ENCODE measurements at places on chromosomes 4 and X. TPM values are rescaled to one million over a fixed set of nuclear protein-coding genes. Genes with fewer than 3 reads are reported as not detected.
A peak's percentile ranks its signal among the peaks of the same experiment; 100 is the strongest.

DNA sequence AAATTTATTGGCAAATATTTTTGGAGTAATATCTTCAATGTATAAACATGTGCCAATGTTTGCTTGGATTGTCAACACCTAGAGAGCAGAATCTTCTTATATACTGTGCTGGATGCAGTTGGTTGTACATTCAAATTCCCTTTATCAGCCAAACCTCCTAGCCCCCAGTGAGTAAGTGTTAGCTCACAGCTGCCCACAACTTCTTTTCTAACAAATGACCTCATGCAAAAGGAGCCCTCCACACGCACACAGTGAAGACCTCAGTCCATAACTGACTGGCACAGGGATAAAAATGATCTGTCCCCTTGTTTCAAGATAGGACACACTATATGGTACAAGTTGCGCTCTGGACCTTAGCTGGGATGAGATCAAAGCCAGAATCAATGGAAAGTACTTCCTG, 458.0 kb upstream of the NWD2 start:
- H3K4me1 ChIP-seq, result peaks cover 4% of the 10 kb centered on the region
- H3K4me3 ChIP-seq, result no peak overlapping the region
- no peak for DNase-seq
- H3K27me3 ChIP-seq, result peaks cover 4% of the 10 kb centered on the region

MAGEC1 gene
- polyA plus RNA-seq, result not detected

PAGE4 gene
- not detected for polyA plus RNA-seq

DNA sequence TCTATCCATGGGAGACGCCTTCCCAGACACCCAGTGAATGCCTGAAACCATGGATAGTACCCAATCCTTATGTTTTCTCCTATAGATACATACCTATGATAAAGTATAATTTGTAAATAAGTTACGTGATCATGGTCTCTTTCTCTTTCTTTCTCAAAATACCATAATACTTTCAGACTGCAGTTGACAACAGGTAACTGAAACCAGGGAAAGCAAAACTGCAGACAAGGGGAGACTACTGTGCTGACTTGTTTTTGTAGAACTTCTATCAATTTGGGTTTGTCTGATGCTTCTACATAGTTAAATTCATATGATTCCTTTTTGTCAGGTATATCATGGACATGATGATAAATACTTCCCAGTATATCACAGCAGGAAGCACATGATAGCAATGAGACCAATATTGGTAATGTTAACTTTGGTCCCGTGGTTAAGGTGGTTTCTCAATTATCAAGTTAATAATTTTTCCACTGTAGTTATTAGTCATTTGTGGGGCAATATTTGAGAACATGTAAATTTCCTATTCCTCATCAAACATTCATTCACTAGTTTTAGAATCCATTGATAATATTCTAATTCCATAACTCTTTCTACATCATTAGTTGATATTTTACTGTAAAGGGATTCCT, 298.0 kb upstream of the TET2 start:
- H3K27me3 ChIP-seq, result no peaks in the 10 kb centered on the region
- no peak overlapping the region for H3K4me3 ChIP-seq
- H3K36me3 ChIP-seq, result no peaks in the 10 kb centered on the region

SPRY1 gene
- polyA plus RNA-seq, result 35.9 TPM

SH3BGRL gene
- polyA plus RNA-seq, result 181 TPM

- no peaks in the 10 kb centered on the region for H3K36me3 ChIP-seq
- no peak overlapping the region for H3K4me3 ChIP-seq
- no peaks in the 10 kb centered on the region for H3K4me1 ChIP-seq
- no peak overlapping the region for H3K27ac ChIP-seq
These were observed 3.5 kb downstream of the ASMTL start for GRCh38 chrX:1449036-1449822.

GRCh38 chrX:1531096-1531890, 5.7 kb downstream of the P2RY8 start:
- DNase-seq, result no peak
- no peaks in the 10 kb centered on the region for H3K36me3 ChIP-seq
- no peak overlapping the region for H3K4me3 ChIP-seq
- no peak overlapping the region for H3K27ac ChIP-seq
- no peaks in the 10 kb centered on the region for H3K27me3 ChIP-seq

DNA sequence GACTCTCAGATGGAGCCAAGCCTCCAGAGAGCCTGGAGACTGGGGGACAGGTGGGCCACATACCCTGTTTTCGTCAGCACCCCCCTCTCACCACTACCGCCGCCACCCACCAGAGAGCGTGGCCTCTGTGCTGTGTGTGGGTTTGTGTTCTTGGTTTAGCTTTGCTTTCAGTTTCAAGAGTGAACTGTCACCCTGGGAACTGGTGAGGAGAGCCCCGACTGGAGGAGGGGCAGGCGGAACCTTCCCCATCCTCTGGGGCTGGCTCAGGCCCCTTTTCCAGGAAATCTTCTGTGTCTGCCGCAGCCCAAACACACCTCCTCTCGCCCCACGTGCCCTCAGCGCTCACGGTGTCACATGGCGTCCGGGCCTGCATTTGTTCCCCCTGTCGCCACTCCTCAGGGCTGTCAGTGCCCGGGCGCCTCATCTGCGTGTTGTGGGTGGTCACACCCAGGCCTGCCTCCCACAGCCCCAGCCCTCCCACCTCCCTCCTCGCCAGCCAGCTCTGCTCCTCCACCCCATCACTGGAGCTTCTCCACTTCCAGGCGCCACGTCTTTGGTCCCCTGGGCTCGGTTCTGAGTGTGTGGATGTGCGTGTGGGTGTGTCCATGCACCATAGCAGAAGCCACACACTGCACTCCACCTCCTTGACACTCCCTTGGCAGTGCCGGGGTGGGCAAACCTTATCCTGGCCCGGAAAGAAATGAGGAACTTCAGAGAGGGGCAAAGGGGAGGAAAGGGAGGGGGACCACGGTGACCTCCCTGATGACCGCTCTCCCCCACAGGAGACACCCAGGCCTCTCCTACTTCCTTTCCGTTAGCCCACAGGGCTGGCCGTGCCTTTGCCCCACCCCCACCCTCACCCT, 27.8 kb downstream of the ELF4 start:
- no peaks in the 10 kb centered on the region for H3K27me3 ChIP-seq
- H3K36me3 ChIP-seq, result no peaks in the 10 kb centered on the region
- H3K4me3 ChIP-seq, result no peak overlapping the region
- no peaks in the 10 kb centered on the region for H3K4me1 ChIP-seq
- H3K27ac ChIP-seq, result no peak overlapping the region
- DNase-seq, result peak; percentile 9

DNA sequence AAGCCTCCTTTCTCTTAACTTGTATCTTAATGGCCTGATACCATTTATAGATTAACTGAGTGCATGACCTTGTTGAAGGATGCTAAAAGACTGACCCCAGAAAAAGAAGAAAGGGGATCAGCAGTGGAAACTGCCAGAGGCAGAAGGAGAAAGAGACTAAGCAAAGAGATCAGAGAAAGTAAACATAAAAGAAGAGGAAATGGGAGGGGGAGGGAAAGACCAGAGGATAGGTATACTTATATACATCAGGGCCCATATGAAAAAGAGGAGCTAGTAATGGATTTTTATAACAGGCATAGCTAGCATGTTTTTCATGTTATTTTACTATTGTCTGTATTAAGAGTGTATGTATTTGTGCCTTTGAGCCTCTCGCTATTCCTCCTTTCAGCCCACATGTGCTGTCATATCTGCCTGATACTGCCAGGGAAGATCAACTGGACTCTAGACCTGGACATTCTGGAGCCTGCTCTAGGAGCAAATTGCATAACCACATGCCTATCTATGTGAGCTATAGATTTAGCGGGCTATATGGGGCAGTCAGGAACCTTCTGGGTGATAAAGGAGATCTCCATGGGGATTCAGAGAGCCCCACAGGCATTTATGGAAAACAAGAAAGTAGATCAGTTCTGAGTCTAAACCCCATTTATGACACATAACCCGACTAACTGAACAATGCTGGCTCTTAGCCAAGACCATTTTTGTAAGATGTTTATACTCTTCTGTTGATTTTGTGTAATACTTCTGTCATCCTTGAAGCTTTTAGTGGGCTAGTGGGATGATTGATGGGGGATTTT, 13.4 kb upstream of the SNX12 start:
- H3K4me3 ChIP-seq, result no peak overlapping the region
- no peak overlapping the region for H3K27ac ChIP-seq
- H3K4me1 ChIP-seq, result no peaks in the 10 kb centered on the region
- no peaks in the 10 kb centered on the region for H3K27me3 ChIP-seq
- H3K36me3 ChIP-seq, result no peaks in the 10 kb centered on the region

DNA sequence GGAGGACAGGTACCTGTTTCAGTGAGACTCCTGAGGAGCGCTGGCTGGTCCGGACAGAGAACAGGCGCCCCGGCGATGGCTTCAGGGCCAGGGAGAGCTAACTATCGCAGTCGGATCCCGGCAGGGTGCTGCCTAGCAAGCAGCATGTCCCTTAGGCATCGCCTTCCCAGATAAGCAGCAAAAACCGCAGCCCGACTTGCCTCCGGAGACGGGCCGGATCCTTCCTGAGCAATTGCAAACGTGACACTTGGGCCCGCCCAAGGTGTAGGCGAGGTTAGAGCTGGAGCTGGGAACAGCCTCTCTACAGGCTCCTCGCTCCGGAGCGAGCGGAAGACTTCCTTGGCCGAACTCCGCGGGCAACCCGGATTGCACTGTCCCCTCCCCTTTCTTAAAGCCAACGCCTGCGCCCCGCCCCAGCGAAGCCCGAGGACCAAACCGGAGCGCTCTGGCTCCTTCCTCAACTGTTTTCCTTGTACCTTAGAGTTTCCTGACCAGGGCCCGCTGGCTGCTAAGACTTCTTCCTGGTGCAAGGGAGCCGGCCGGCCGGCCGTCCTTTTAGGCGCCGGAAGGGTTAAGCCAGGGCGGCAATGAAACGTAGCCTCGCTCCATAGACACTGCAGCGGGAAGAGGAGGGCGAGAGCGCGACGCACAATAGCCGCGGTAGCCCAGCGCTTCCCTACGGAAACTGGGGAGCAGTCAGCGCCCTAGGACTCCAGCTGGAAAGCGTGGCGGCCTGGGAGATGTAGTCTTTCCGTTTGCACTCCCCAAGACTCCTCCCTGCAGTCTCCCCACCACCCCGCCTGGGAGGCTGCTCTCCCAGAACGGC, at the start of gene OPHN1:
OPHN1 (minus strand) TSS at position 341 of the 826 bp plus-strand sequence. CDS start 475 bp downstream, outside the sequence.
- DNase-seq, result peak; percentile 86
- H3K27ac ChIP-seq, result peak within 1 kb of the TSS; percentile 67
- H3K4me3 ChIP-seq, result peak within 1 kb of the TSS; percentile 44
- no peaks in the 10 kb centered on the region for H3K36me3 ChIP-seq
- H3K27me3 ChIP-seq, result no peaks in the 10 kb centered on the region

USP17L25 gene
- not detected for polyA plus RNA-seq

GC gene
- polyA plus RNA-seq, result 0.29 TPM

GRCh38 chr4:109126856-109127255, 175.6 kb downstream of the COL25A1 start:
- H3K27me3 ChIP-seq, result no peaks in the 10 kb centered on the region
- H3K27ac ChIP-seq, result no peak overlapping the region
- no peak for DNase-seq
- H3K36me3 ChIP-seq, result no peaks in the 10 kb centered on the region

DNA sequence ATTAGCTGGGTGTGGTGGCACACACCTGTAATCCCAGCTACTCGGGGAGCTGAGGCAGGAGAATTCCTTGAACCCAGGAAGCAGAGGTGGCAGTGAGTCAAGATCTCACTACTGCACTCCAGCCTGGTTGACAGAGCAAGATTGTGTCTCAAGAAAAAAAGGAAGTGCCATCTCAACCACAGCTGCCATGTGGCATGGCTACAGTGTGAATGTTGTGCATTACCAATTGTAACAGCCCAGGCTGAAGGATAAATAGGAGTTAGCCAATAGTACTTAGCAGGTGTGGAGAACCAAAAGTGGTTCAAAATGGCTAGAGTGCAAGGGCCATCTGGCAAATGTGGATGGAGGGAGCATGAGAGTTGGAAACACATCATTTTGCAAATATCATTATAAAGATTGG, 28.9 kb downstream of the SLC25A5 start:
- H3K4me1 ChIP-seq, result no peaks in the 10 kb centered on the region
- H3K27me3 ChIP-seq, result no peaks in the 10 kb centered on the region
- DNase-seq, result no peak
- H3K36me3 ChIP-seq, result no peaks in the 10 kb centered on the region

DNA sequence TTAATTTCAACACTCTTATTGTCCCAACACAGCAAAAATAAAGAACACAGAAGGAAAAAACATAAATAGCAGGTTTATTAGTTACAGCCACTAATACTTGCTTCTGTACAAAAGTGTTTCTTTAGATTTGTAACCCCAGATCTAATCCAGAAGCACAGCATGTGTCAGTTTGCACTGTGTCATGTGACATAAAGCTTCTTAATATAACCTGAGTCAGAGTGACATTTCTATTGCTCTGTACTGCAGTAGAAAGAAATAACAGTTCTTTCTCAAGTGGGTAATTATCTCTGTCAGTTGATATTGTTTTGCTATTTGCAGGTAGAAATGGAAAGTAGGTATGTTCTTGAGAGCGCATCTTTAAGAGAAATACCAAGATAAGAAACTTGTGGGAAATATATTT, 422.5 kb downstream of the ZIC3 start:
- no peaks in the 10 kb centered on the region for H3K27me3 ChIP-seq
- peak overlapping the region; percentile 56 for H3K27ac ChIP-seq
- DNase-seq, result no peak
- H3K4me1 ChIP-seq, result peaks cover 10% of the 10 kb centered on the region
- H3K36me3 ChIP-seq, result no peaks in the 10 kb centered on the region
- no peak overlapping the region for H3K4me3 ChIP-seq

GRCh38 chr4:106801386-106801785, 234.7 kb downstream of the DKK2 start:
- H3K27me3 ChIP-seq, result no peaks in the 10 kb centered on the region
- H3K4me1 ChIP-seq, result no peaks in the 10 kb centered on the region
- H3K4me3 ChIP-seq, result no peak overlapping the region
- H3K36me3 ChIP-seq, result no peaks in the 10 kb centered on the region
- DNase-seq, result no peak

DNA sequence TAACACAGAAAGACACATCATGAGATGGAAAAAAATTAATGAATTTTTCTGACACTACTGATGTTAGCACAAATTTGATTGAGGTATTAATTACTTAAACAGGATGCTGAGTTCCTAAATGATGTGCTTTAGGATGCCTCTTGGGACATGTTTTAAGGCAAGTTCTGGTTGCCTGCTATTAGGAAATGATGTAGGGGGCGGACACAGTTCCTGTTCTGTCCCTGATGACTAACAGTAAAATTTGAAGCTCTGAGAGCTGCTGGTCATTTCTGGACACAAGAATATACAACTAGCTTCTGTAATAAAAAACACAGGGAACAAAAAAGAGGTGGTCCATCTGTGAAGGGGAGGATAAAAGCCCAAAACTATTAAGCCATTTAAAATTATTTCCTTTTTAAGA, 163.2 kb upstream of the ETNPPL start:
- H3K27ac ChIP-seq, result no peak overlapping the region
- H3K36me3 ChIP-seq, result no peaks in the 10 kb centered on the region
- peak; percentile 53 for DNase-seq
- no peaks in the 10 kb centered on the region for H3K27me3 ChIP-seq
- H3K4me1 ChIP-seq, result no peaks in the 10 kb centered on the region

DNA sequence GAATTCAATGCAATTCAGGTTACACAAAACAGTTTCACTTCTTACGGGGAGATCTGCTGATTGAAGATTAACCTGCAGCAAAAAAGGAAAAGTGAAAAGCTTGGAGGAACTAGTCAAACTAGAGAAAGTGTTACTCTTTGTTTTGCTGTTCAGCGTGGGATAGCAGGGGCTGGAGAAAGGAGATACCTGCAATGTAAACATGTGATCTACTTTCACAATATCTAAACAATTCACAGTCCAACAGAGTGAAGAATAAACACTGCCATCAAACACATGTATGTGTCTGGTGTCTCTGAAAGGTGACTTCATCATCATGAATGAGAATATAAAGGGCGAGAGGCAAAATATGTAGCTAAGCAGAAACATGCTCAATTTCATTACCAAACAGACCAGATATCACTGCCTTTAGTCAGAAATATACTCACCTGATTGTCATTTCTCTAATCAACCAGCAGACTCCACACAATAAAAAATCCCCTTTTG, 26.4 kb downstream of the NIPAL1 start:
- no peak overlapping the region for H3K27ac ChIP-seq
- no peaks in the 10 kb centered on the region for H3K36me3 ChIP-seq
- no peaks in the 10 kb centered on the region for H3K27me3 ChIP-seq
- peaks cover 21% of the 10 kb centered on the region for H3K4me1 ChIP-seq
- DNase-seq, result no peak
- no peak overlapping the region for H3K4me3 ChIP-seq
